Stimulated activated CD4-positive, alpha-beta T cell treated with anti-CD3 and anti-CD28 coated beads, TNF-alpha, amount 100 ng/mL, for 4 hours (primary cell): ENCODE measurements at places on chromosomes 3 and 15.

GRCh38 chr3:39637807-39638206 is 170.3 kb downstream of the MOBP start:
- DNase-seq: no peak

DNA sequence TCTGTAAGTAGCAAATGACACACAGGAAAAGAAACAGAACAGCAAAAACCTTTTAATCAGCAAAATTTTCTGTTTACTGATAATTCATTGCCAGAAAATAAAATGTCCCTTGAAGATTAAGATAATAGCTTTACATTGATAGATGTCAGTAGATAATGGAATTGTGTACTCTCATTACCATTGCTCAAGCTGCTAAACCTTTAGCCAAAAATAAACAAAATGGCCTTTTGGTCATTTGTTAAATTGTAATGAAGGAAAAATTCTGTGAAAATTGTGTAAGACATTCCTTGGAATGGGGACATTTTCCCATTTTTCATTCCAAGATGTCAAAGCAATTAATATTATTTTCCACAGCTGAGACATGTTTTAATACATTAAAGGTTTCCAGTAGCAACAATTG is 189.8 kb downstream of the PLOD2 start:
- DNase-seq: no peak

GRCh38 chr3:135871311-135871710 is 94.2 kb upstream of the PPP2R3A start:
- DNase-seq: no peak

DNA sequence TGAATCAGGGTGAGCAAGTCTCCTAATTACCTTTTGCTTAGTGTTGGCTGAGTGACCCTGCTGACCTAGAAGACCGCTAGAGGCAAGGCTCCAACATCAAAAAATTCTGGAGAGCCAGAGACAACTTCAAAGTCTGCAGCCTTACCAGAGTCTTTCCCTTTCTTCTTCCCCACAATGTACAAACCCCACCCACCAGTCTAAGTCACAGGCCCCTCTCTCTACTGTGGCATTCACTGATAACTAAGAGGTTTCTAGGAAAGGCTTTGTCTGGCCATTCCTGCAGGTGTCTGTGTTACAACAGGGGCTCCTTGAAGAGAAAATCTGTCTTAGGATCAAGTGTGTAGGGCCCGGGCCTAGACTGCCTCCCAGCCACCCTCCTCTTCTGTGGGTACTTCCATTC is 525 bp downstream of the MYH15 start:
- DNase-seq: no peak

DNA sequence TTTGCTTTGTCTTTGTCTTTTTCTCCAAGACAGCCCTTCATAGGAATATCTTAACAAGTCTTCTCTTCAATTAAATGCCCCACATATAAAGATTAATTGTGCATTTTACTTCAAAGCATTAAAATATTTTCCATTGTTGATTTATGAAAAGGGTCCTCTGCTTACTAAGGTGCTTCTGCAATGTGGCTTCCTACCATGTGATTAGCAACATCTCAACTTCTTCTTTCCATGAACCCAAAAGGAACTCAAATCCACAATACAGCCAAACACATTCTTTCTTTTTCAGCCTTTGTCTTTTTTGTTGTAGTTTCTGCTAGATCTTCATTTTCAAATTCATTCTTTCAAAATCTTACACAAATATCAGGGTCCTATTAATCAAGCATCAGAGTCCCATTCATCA is 309.2 kb downstream of the NSUN3 start:
- DNase-seq: no peak

GRCh38 chr3:126672741-126673140 is 17.8 kb upstream of the TXNRD3 start:
- no peak for DNase-seq

DNA sequence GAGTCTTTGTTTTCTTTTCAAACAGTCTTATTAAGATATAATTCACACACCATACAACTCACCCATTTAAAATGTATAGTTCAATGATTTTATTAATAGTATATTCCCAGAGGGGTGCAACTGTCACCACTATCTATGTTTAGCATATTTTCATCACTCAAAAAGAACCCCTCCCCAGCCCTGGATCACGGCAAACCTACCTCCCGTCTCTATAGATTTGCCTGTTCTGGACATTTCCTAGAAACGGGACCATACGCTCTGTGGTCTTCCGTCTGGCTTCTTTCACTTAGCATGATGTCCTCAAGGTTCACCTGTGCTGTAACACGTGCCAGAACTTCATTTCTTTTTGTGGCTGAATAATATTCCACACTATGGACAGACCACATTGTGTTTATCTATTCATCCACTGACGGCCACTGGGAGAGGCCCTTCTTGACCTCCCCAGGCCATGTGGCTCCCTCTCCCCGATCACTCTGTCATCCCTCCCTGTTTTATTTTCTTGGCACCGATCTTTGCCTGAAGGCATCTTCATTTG is 56.4 kb downstream of the IQSEC1 start:
- DNase-seq: no peak

DNA sequence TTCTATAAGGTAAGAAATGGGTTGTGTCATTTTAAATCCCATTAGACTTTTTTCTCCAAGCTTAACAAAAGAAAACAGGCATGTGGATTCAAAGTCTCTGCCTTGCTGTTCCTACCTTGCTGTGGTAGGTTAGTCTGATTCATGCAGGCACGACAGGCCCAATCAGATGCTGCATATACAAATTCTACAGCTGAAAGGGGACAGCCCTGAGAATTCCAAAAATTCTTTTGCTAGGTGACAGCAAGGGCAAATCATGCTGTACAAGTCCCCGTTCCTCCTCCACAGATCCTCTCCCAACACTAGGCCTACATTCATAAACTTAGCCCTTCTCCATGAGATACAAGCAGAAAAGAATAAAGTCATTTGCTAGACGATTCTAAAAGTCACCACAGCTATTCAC is 161.2 kb upstream of the THBS1 start:
- no peak for DNase-seq

GRCh38 chr3:83902787-83903533 is 1055.8 kb upstream of the CADM2 start:
- DNase-seq: no peak

DNA sequence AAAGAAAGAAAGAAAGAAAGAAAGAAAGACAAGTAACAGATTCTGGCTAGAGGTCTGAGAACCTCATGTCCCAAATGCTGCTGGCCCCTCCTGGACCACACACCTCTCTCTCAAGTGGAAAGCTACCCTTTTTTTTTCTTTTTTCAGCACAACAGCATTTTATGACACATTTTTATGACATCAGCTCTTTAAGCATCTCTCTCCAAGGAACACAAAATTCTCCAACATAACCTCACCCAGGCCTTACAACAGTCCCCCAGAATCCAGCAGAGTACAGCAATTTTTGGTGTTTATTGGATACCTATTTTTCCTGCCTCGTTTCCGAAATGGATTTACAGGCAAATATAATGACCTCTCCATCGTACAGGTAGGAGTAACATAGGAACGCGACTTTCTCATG is 11.2 kb upstream of the NTRK3 start:
- no peak for DNase-seq

DNA sequence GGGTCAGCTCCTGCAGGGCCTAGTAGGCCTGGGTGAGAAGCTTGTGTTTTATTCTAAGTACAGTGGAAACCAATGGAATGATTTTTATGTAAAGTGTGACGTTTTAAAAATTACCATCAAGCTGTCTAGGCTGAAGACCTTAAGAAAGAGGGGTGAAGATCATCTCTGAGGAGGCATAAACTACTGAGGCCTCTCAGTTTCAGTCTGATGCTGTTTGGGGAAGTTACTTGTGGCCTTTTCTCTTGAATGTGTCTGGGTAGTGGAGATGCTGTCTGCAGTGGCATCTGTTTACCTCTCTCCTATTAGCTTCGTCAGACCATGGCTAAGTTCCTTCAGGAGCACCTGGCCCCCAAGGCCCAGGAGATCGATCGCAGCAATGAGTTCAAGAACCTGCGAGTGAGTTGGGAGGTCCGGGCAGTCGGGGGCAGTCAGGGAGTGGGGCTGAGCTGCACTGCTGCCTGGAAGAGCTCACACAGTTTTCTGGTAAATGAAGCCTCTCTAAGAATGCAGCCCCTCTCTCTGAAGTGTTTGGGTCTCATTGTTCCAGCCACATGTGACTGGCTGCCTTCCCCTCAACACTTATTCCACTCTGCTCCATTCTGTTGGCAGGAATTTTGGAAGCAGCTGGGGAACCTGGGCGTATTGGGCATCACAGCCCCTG is 1.9 kb downstream of the IVD start:
- DNase-seq: no peak

GRCh38 chr3:42013691-42014457 is 52.0 kb upstream of the ULK4 start:
- DNase-seq: peak; percentile 16

GRCh38 chr3:191889756-191890155 is 428.8 kb downstream of the PYDC2 start:
- no peak for DNase-seq

DNA sequence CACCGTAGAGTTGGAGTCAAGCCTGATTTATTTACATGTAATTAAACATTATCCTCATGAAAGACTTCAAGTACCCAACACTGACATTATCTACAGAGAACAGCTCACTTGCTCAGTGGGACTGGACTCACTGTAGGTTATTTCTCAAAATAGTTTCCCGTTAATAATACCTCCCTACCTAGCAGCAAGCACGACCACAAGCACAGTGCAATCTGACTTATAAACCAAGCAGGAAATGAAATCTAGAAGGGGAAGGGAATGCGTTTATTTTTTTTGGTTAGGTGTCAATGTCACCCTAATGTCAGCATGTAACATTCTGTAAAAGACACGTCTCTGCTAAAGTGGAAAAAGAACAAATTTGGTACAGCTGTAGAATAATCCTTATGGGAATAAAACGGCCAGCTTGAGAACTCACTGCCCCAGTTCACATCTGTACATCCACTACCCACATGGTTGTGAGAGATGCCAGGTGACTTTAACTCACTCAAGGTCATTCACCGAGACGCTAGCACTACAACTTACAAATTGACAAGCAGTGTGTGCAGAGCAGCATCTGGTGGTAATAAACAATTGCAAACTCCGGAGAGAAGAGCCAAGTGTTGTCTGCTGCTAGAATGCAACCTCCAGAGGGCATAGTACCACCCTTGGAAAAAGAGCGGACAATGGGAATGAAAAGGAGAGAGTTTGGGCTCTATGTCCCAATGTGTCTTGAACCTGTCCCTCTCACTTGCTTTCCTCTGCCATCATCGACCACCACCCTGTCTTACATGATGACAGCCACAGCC is 242.5 kb downstream of the CADPS start:
- no peak for DNase-seq

- peak; percentile 81 for DNase-seq
Measured at GRCh38 chr3:170869645-170870593, at the start of gene RPL22L1. Gene RPL22L1 (minus strand): TSS chr3:170870195. CDS start chr3:170870167, 28 bp downstream.

DNA sequence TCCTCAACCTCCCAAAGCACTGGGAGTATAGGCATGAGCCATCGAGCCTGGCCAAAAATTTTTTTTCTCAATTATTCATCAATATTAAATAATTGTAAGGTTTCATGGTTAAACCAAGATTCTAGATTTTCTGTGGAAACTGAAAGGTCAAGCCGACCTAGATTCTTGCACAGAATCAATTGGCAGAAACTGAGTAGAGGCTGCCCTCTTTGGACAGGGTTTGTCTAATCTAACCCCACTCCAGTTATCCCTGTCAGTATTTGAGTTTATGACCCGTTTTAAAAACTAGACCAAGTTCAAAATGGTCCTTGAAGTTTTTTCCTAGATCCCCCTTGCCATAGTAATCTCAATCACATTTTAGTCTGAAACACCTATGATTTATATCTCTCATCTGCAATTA is 8.6 kb upstream of the ADAM10 start:
- DNase-seq: no peak

- DNase-seq: no peak
Measured at GRCh38 chr15:28913171-28913765, 27.5 kb downstream of the APBA2 start.

GRCh38 chr3:47097864-47098263 is 66.0 kb downstream of the SETD2 start:
- DNase-seq: no peak

GRCh38 chr3:194312743-194313281 is 38.3 kb downstream of the CPN2 start:
- no peak for DNase-seq

GRCh38 chr15:76328958-76329357 is 7.6 kb upstream of the ISL2 start:
- DNase-seq: no peak

- no peak for DNase-seq
Measured at GRCh38 chr3:58408906-58409305, 24.7 kb downstream of the PDHB start.

- no peak for DNase-seq
Measured at GRCh38 chr15:80798911-80799310, 19.7 kb downstream of the CEMIP start.

GRCh38 chr3:18531662-18532061 is 106.5 kb upstream of the SATB1 start:
- DNase-seq: no peak

GRCh38 chr3:37909067-37909911 is 47.6 kb downstream of the CTDSPL start:
- no peak for DNase-seq

DNA sequence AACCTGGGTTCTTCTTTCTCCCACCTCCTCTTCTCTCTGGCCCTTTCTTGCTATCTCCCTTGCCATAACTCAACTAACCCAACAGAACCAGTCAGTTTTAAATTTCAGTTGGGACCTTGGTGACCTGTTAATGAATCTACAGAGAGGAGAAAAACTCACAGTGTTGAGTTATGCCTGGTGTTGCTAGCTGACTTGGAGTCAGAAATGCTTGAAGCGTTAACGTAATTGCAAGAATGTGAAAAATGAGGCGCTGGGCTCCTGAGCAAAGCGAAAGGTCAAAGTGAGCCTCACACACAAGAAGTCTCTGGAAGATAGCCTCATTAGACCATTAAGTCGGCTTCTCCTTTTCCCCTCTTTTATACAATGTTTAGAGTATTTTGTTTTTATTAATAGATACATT is 18.4 kb downstream of the MEIS2 start:
- DNase-seq: no peak

GRCh38 chr3:69878254-69878653 is 121.3 kb upstream of the SAMMSON start:
- no peak for DNase-seq

GRCh38 chr15:44296625-44297524 is 8.4 kb downstream of the GOLM2 start:
- DNase-seq: no peak

DNA sequence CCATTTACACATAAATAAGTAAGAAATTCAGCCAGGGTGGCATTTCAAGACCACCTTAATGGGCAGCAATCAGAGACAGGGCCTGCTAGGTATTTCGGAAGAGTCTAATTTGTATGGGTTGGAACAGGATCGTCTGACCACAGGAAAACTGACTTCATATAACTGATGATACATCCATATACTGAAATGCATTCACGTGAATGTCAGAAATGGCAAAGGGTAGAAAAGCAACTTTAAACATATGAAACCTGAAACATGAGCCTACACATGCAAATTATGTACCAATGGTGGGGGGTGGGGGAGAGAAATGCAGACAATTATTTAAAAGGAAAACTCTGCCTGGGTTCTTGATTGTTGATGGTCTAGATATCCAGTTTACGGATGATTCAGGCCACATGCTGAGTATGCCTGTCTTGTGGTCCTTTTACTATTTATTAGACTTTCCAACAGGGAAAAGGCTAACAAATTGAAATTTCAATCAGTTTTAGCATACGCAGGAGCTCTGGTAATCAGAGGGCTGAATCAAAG is 582.2 kb downstream of the FOXP1 start:
- DNase-seq: no peak

GRCh38 chr3:5012367-5012766 is 33.1 kb downstream of the BHLHE40 start:
- DNase-seq: no peak
